EL (cell line): ENCODE measurements at places on chromosomes 5 and 9.

GRCh38 chr9:135544981-135545635 lies 818 bp upstream of the OBP2A start:
- no peak for DNase-seq

- DNase-seq, result no peak
These were observed 22.1 kb downstream of the CPEB4 start for GRCh38 chr5:173910215-173910614.

GRCh38 chr5:17802256-17802655 lies 168.0 kb downstream of the TAF11L14 start:
- no peak for DNase-seq

DNA sequence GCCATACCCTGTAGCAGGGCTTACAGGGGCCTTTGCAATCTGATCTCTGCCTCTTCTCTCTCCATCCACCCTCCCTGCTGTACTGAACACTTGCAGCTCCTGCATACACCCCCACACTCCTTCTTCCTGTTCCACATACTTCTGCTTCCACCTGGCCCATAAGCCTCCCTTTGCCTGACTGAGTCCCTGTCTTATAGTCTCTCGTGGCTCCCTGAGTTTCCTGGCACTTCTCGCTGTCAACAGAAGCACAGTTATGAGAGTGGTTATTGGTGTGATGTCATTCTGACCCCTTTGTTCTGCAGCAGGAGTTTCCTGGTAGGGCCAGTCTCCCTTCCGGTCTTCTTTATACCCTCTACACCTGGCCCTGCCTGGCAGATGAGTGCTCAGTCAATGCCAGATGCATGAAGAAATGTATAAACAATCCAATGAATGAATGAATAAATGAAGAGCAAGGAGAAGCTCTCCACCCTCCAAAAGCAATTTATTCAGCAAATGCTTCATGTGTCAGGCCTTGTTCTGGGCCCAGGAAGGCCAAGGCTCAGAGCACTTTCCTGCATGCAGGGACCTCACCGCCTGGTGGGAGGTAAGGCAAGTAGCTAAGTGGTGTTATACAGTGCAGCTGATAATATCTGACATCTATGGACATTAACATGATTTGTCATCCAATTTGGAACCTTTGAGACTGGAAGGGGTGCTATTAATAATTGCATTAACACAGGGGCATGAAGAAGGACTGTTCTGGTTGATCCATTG lies 20.5 kb upstream of the CSF1R start:
- no peak for DNase-seq

GRCh38 chr9:86102626-86103025 lies 3.3 kb upstream of the GOLM1 start:
- no peak for DNase-seq

- peak; percentile 90 for DNase-seq
These were observed 980 bp downstream of the COL5A1 start for GRCh38 chr9:134642385-134643181.

DNA sequence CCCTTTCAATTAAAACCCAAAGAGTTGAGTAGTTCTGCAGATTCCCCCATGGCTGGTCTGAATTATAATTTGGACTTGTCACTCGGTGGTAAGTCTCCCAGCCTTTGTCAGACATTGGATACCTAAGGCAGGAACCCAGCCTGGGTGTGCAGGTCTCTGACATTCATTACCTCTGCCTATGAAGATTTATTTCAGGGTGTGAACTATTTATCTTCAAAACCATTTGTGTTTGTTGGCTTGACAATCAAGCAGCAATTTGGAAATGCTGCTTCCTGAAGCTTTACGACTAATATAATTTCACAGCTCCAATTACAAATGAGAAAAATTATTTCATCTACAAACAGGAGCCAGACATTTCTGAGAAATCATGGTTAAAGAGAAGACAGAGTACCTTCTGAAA lies 160.5 kb downstream of the DOCK2 start:
- DNase-seq, result no peak

- DNase-seq, result no peak
These were observed 168.9 kb downstream of the PAPPA start for GRCh38 chr9:116322521-116322920.

DNA sequence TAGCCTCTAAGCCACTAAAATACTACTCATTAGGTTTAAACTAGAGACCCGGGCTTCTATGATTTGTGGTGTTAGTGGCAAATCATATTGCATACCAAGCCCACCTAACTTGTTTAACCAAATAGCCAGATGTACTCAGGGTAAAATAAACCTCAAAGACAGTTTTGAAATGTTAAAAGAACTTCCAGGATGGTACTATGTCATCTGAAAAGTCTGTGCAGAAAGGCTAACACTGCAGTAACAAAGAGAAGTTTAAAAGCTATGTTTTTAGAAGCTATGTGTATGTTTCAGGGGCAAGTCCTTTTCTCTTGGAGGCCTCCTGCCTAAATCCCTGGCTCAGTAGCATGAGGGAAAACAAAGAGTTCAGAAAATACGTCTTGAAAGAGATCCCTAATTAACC lies 84.9 kb upstream of the IL7R start:
- DNase-seq, result no peak

DNA sequence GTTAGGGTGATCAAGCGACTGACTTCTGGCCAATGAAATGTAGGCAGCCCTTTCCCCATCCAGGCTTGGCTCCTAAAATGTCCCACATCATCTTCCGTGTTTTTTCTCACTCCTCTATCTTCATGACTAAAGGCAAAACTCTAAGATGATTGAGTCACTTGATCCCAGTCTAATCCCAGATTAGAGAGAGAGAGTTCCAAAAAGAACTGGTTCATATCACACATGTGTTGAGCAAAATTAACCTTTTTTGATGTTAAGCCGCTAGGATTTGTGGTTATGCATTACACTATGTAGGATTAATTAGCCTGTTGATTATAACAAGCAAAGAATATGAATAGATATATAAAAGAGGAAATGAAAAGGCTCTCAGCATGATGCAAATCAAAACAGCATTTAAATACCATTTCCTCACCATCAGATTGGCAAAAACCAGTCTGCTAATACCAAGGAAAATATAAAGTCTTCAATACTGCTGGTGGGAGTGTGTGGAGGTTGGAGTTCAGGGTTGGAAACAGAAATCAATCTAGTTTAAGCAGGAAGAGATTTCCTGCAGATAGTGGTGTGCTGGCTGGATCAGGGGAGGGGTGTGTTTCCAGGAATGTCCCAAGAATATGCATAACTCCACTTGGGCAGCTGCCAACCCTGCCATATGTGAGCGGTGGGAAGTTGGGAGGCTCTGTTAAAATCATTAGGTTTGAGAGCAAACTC lies 187.6 kb upstream of the S1PR3 start:
- DNase-seq, result peak; percentile 61

DNA sequence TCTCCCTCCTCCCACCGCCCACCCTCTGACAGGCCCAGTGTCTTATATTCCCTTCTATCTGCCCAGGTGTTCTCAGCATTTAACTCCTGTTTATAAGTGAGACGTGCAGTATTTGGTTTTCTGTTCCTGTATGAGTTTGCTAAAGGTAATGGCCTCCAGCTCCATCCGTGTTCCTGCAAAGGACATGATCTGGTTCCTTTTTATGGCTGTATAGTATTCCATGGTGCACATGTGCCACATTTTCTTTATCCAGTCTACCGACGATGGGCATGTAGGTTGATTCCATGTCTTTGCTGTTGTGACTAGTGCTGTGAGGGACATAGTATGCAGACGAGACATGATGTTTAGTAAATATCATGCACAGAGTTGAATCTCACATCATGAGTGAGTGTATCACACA lies 7.0 kb upstream of the SLC6A19 start:
- DNase-seq, result no peak

DNA sequence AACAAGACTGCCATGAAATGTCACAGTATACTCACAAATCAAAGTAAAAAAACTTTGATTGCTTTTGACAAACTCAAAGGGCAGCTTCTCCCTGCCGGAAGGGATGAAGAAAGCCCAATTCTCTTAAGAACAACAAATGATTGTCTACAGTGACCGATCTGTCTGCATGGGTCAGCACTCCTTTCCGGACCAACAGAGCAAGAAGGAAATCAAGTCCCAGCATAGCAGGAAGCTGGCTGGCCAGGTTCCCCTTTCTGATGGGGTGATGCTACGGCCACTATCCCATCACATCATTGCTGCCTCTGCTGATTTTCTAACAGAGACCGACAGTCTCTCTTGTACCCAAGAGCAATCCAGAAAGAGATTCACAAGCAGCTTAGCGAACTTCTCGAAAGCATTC lies 692 bp downstream of the C1QTNF3 start:
- DNase-seq, result no peak

- no peak for DNase-seq
These were observed 284.3 kb downstream of the TAF11L14 start for GRCh38 chr5:17918373-17919104.

- peak; percentile 81 for DNase-seq
These were observed 26.9 kb downstream of the TICAM2 start for GRCh38 chr5:115575167-115576070.

GRCh38 chr9:28050941-28051340 lies 477.7 kb upstream of the C9orf72 start:
- no peak for DNase-seq

- DNase-seq, result no peak
These were observed 317.6 kb downstream of the CWC27 start for GRCh38 chr5:65086234-65086890.

- DNase-seq, result no peak
These were observed 655.6 kb upstream of the NUDT12 start for GRCh38 chr5:104218200-104218599.

DNA sequence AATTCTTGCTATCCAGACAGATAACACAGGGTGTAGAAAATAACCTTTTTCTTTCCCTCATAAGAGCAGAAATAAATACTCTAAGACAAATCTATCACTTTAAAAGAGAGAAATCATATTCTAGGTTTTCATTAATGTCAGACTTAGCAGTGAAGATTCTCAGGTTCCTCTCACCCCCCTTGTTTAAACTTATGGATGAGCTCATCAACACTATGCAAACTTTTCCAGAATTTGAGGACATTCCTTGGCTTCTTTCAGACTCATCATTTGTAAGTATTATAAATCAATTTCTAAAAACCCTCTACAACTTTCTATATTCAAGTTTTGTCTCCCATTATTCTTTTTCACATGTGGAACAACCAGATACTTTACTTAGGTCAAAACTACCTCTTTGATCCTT lies 374.9 kb upstream of the TRPC7 start:
- peak; percentile 13 for DNase-seq

DNA sequence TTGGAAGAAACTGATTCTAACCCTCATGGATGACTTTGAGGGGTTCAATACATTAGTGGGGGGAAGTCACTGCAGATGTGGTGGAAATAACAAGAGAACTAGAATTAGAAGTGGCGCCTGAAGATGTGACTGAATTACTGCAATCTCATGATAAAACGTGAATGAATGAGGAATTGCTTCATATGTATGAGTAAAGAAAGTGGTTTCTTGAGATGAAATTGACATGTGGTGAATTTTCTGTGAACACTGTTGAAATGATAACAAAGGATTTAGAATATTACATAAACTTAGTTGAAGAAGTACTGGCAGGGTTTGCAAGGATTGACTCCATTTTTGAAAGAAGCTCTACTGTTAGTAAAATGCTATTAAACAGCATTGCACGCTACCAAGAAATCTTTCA lies 113.0 kb downstream of the UGCG start:
- DNase-seq, result no peak

GRCh38 chr5:73792687-73793320 lies 166.8 kb downstream of the ARHGEF28 start:
- peak; percentile 76 for DNase-seq

GRCh38 chr5:65903581-65903980 lies 22.8 kb upstream of the ERBIN start:
- no peak for DNase-seq

- peak; percentile 73 for DNase-seq
These were observed at the start of gene LURAP1L for GRCh38 chr9:12774861-12775678. Gene LURAP1L, plus strand, starts transcription at chr9:12775020. Its CDS starts 696 bp downstream, at chr9:12775716.

- no peak for DNase-seq
These were observed 149.9 kb upstream of the FST start for GRCh38 chr5:53330491-53330890.

- DNase-seq, result no peak
These were observed 181.2 kb upstream of the GPR151 start for GRCh38 chr5:146697211-146697610.

DNA sequence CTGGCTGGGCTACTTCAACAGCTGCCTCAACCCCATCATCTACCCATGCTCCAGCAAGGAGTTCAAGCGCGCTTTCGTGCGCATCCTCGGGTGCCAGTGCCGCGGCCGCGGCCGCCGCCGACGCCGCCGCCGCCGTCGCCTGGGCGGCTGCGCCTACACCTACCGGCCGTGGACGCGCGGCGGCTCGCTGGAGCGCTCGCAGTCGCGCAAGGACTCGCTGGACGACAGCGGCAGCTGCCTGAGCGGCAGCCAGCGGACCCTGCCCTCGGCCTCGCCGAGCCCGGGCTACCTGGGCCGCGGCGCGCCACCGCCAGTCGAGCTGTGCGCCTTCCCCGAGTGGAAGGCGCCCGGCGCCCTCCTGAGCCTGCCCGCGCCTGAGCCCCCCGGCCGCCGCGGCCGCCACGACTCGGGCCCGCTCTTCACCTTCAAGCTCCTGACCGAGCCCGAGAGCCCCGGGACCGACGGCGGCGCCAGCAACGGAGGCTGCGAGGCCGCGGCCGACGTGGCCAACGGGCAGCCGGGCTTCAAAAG lies 36.9 kb upstream of the TTC1 start:
- no peak for DNase-seq

DNA sequence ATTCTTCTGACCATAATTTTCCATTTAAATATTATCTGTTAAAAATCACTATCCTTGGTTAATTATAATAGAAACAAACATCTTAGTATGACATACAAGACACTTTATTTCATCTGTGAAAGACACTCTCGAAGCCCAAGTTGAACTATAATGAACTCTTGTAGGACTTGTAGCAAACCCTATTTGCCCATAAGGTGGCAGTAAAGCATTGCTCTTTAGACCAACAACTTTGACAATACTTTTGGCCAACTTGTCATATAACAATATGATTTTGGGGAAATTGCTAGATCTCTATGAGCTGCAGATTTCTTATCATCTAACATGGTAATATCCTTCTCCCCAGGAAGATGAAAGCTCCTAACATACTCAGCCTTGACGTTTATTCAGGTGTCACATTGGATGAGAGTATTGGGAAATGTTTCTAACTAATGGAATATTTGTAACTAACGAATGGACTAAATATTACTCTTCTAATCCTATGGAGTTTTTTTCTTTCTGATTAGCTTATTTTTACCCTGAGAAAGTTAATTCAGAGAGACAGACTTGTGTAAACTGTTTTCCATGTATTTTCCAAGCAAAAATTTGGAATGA lies 11.0 kb downstream of the SPINK14 start:
- peak; percentile 45 for DNase-seq

- no peak for DNase-seq
These were observed 27.4 kb downstream of the PDE6A start for GRCh38 chr5:149917073-149917676.

GRCh38 chr5:123351240-123351639 lies 72.0 kb downstream of the CEP120 start:
- DNase-seq, result no peak

DNA sequence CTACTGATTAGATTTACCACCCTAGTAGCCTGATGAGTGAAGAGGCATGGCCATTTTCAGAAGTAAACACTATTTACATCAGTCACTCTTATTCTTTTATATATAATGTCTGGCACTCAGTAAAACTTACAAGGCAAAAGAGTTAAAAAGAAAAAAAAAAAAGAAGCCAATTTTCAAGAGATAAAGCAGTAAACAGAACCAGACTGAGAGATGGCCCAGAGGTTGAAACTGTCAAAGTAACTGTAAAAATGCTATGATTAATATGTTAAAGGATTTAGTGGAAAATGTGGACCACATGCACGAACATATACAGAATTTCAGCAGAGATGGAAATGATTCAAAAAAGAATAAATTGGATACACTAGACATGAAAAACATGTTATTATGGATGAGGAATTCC lies 6.4 kb upstream of the GPR150 start:
- DNase-seq, result no peak
